Aorta (tissue), 5 donors: ENCODE measurements at places on chromosomes 11 and 22. TPM values are rescaled to one million over a fixed set of nuclear protein-coding genes. Genes with fewer than 3 reads are reported as not detected.

Gene SPI1
- total RNA-seq = 41.0 TPM

Gene SLC25A17
- 12.6 TPM for total RNA-seq

Gene SLC1A2
- 1.5 TPM for total RNA-seq

Gene PTGDR2
- 0.13 TPM for total RNA-seq
